Activated T-cell treated with anti-CD3 and anti-CD28 coated beads, Interleukin-2, amount 50 U/mL, for 72 hours (primary cell): ENCODE measurements at places on chromosomes 11 and 22. TPM values are rescaled to one million over a fixed set of nuclear protein-coding genes. Genes with fewer than 3 reads are reported as not detected.

MMP13 gene
- not detected for total RNA-seq

CCDC87 gene
- 0.10 TPM for total RNA-seq

OR52N4 gene
- 1.4 TPM for total RNA-seq

SLC6A5 gene
- not detected for total RNA-seq

PHOX2A gene
- not detected for total RNA-seq

B3GAT1 gene
- total RNA-seq = 0.42 TPM

BCL2L13 gene
- total RNA-seq = 46.9 TPM

TMEM191C gene
- total RNA-seq = 3.0 TPM

PATE2 gene
- not detected for total RNA-seq
